ENCODE measurements at places on chromosomes 7 and 10.
A peak's percentile ranks its signal among the peaks of the same experiment; 100 is the strongest.

- H3K27ac ChIP-seq, result no peak overlapping the region
- H3K4me1 ChIP-seq, result no peaks in the 10 kb centered on the region
- DNase-seq, result no peak
- H3K4me3 ChIP-seq, result no peak overlapping the region
- no peaks in the 10 kb centered on the region for H3K27me3 ChIP-seq
- H3K36me3 ChIP-seq, result peaks cover 100% of the 10 kb centered on the region
Measured at GRCh38 chr7:99002827-99003212, 124.5 kb downstream of the TRRAP start.

GRCh38 chr7:79334841-79335240 lies 118.6 kb downstream of the MAGI2 start:
- H3K27me3 ChIP-seq, result no peaks in the 10 kb centered on the region
- H3K4me3 ChIP-seq, result no peak overlapping the region
- no peak overlapping the region for H3K27ac ChIP-seq
- no peaks in the 10 kb centered on the region for H3K4me1 ChIP-seq

- DNase-seq, result no peak
- H3K4me3 ChIP-seq, result no peak overlapping the region
- no peaks in the 10 kb centered on the region for H3K27me3 ChIP-seq
- H3K27ac ChIP-seq, result no peak overlapping the region
- no peaks in the 10 kb centered on the region for H3K36me3 ChIP-seq
Measured at GRCh38 chr10:61545170-61545569, 92.0 kb upstream of the TMEM26 start.

GRCh38 chr10:80411267-80411668 lies 2.9 kb downstream of the PRXL2A start:
- no peak overlapping the region for H3K4me3 ChIP-seq
- H3K36me3 ChIP-seq, result no peaks in the 10 kb centered on the region
- H3K27ac ChIP-seq, result no peak overlapping the region

GRCh38 chr10:4058514-4059029 lies 273.6 kb upstream of the KLF6 start:
- peaks cover 8% of the 10 kb centered on the region for H3K4me1 ChIP-seq
- H3K36me3 ChIP-seq, result no peaks in the 10 kb centered on the region
- no peak overlapping the region for H3K4me3 ChIP-seq
- no peak for DNase-seq
- no peaks in the 10 kb centered on the region for H3K27me3 ChIP-seq

GRCh38 chr7:1473864-1474512 lies 14.7 kb upstream of the MICALL2 start:
- peaks cover 100% of the 10 kb centered on the region for H3K36me3 ChIP-seq
- no peak overlapping the region for H3K27ac ChIP-seq
- H3K27me3 ChIP-seq, result no peaks in the 10 kb centered on the region
- no peak overlapping the region for H3K4me3 ChIP-seq

DNA sequence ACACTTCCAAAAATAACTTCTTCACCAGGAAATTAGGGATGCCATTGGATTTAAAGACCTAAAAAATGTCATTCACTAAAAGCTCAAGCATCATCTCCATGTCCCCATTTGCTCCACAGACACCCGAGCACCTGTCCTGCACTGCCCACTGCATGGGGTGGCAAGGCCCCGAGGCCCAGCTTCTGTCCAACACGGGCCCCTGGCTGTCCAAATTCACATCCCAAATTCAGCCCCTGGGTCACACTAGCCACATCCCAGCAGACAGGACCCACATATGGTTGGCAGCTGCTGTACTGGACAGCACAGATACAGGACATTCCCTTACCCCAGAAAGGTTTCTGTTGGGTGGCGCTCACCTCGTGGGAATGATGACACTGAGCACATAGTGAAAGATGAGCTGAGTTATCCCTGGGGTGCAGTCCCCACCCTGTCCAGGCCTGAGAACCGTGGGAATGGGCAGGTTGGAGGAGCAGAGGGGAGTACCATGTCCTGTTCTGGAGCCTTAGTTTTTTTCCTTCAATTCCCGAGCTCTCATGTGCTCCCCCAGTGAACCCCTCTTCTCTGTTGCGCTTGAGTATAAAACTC lies 55.3 kb downstream of the CSGALNACT2 start:
- H3K27ac ChIP-seq, result no peak overlapping the region
- peaks cover 6% of the 10 kb centered on the region for H3K36me3 ChIP-seq
- H3K27me3 ChIP-seq, result no peaks in the 10 kb centered on the region
- H3K4me1 ChIP-seq, result no peaks in the 10 kb centered on the region

GRCh38 chr7:29142021-29142727 lies 4.2 kb downstream of the CPVL start:
- H3K27ac ChIP-seq, result no peak overlapping the region
- no peaks in the 10 kb centered on the region for H3K27me3 ChIP-seq
- H3K36me3 ChIP-seq, result no peaks in the 10 kb centered on the region
- H3K4me1 ChIP-seq, result peaks cover 24% of the 10 kb centered on the region
- DNase-seq, result peak; percentile 29

DNA sequence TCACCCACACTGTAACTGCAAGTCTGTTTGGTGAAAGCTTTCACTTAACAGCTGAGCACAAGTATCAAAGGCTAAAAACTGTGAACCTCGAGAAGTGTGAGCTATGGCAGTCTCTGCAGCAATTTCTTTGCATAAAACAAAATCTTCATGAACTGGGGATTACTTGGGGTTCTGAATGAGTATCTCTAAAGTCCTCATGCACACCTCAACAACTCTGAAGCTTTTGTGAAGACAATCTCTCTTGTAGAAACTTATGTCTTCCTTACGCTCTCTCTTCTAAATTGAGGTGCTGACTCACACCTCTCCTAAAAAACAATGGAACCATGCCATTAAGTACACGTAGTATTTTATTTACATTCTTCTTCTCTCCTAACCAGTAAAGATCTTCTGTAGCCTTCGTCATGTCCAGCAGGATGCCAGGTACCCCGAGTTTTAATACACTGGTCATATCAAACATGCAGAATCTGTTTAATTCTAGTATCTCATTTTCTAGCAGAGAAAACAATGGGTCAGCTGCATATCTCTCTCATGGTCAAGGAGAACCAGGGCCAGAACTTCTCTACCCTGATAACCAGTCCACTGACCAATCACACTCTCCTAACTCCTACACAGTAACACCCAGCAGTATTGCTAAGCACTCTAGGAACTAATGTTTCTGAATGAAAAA lies 76.9 kb downstream of the UBE2H start:
- H3K27me3 ChIP-seq, result no peaks in the 10 kb centered on the region
- no peak overlapping the region for H3K4me3 ChIP-seq
- peaks cover 27% of the 10 kb centered on the region for H3K36me3 ChIP-seq
- peaks cover 11% of the 10 kb centered on the region for H3K4me1 ChIP-seq
- H3K27ac ChIP-seq, result peak overlapping the region; percentile 15

- no peaks in the 10 kb centered on the region for H3K27me3 ChIP-seq
- no peak overlapping the region for H3K4me3 ChIP-seq
- DNase-seq, result no peak
- no peaks in the 10 kb centered on the region for H3K36me3 ChIP-seq
- no peaks in the 10 kb centered on the region for H3K4me1 ChIP-seq
Measured at GRCh38 chr10:9621216-9621615, 1396.5 kb upstream of the CELF2 start.

All from stomach (tissue), 19 donors.